Colonic mucosa (tissue), 4 donors: ENCODE measurements at places on chromosomes 7 and 10. TPM values are rescaled to one million over a fixed set of nuclear protein-coding genes. Genes with fewer than 3 reads are reported as not detected.

GRCh38 chr10:123413353-123413752 lies 252.8 kb upstream of the GPR26 start:
- DNase-seq, result no peak

DNA sequence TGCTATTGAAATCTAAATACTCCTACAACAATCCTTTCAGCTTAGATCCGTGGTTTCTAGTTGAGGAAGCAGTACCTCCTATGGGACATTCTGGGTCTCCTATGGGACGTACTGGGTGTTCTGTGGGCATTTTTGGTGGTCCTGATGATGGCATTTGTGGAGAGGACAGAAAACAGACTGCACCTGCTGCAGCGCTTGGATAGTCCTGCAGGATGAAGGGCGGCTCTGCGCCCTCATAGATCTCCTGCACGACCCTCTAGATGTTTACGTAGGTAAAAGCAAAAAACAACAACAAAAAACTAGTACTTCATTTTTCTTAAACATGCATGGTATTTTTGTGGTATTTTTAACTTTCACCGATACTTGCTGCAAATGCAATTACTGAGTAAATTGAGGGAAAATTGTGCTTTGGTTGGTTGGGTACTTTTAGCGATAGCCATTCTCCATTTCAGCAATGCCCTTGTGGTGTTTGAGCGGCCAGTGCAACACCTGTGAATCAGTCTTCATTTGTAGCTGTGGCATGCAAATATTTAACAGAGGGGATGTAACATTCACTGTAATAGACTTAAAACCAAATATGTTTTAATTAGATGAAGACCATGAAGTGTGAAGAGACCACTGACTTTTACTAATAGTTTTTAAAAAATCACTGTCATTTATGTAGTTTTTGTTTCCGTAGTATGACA lies 461.2 kb downstream of the SDK1 start:
- DNase-seq, result no peak

GRCh38 chr7:80127412-80128160 lies 7.0 kb upstream of the GNAI1 start:
- DNase-seq, result no peak

DNA sequence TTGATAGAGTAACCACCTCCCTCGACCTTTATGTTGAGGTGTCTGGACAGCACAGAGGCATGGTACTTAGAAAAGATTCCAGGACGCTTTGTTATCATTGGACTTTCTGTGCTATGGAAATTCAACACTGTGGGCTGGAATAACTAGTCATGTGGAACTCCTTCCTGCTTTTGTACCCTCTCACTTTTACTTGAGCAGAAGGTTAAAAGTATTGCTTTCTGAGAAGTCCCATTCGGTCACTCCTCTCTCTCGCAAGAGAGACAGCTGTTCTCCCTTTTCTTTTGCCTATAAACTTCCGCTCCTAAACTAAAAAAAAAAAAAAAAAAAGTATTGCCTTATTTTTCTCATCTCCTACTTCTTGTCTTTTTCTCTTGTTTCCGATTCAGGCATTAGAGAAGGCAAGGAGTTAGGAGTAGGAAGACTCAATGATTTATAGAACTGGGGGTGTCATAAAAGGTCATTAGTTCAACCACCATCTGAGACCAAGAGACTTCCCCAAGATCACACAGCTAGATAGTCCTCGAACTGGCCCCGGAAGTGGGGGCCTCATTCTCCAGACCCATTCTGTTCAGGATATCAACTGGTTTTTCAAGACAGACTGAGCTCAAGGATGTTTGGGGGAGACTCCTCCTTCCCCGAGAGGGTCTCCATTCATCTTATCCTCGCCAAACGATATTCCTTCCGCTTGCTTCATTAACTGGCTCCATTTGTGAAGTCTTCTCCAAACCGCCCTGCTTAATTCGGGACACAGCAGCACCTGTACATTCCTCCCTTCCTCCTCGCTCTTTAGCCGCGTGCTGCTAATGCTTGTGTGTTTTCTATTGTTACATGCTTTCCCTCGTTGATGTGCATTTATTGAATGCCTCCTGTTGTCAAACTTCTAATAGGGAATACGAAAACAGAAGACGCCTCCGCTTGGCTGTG lies 995 bp upstream of the INPP5F start:
- DNase-seq, result no peak

GRCh38 chr7:47846138-47846836 lies 102.0 kb downstream of the PKD1L1 start:
- no peak for DNase-seq

DNA sequence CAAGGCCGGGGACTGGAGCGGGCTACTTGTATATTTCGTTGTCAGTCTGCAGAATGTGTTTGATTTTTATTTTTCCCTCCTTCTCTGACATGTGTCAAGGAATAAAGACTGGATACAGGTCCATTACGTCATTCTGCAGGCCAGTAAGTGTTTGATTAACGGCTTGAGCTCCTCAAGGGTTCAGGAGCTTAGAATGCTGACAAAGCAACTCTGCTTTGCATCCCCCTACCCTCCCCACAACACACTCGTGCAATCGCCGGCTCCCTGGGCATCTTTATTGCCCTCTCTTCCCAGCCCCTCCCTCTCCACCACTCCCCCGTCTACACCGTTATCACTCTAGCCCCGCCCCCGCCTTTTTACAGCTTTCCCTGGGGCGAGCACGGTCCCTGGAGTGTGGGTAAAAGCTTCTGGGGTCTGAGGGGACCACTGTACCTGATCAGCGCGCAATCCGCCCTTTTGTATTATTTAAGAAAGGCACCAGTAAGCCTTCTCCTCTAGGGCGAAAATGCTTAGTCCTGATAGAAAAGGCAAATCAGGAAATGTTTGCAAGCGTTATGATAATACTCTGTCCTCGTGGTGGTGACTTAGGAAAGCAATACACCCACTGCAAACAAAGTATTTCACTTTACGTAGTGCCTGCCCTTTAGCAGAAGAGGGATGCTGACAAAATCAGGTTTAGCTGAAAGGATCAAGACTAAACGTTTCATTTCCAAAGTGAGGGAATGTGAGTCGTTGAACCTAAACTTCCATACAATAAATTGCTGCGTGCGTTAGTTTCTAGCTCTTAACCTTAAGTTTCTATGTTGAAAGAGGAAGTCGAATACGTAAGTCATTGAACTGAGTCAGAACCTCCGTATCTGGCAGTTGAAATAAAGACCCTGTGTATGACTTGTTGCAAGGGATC lies 1.4 kb upstream of the CREB5 start:
- DNase-seq, result peak; percentile 44

GRCh38 chr7:6306471-6306870 lies 34.0 kb upstream of the CYTH3 start:
- DNase-seq, result no peak

DNA sequence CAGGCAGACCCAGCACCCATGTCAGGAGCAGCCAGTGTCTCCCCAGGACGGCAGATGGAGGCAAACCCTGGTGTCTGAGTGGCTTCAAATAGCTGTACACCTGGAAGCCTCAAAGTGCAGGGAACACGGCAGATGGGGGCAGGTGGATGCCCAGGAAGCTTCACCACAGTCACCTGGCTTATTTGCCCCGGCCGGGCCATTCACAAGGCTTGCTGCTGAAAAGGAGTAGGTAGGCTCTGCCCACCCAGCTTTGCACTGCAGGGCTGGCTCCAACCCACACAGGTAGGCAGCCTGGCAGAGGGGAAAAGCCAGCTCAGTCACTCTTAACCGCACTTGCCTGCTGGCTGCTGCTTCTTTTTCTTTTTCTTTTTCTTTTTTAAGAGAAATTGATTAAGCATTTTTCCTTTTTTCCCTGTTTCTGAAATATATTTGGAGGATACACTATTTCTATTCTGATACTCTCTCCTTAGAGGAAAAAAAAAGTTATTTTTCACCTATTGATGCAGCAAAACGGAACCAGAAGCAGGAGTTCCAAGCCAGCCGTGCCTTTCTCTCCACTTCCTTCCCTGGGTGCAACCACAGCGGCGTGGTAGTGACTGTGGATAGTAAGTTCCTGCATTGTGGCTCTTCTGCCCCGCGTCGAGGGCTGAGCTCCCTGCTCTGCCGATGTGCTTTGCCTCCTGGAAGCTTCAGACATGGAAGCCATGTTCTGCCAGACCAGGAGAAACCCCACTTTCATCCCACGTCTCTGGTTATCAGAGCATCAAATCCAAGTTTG lies 118.3 kb downstream of the KLF6 start:
- DNase-seq, result no peak

- peak; percentile 64 for DNase-seq
Measured at GRCh38 chr7:29588212-29588611, 24.6 kb downstream of the PRR15 start.

Gene EVX1
- total RNA-seq, result 0.32 TPM

Gene TUBAL3
- total RNA-seq, result 39.6 TPM

Gene VIPR2
- total RNA-seq, result 0.37 TPM
